ENCODE measurements at places on chromosomes 7 and 10.

GRCh38 chr7:46654546-46655443, 733.7 kb upstream of the IGFBP3 start:
- no peak for DNase-seq

DNA sequence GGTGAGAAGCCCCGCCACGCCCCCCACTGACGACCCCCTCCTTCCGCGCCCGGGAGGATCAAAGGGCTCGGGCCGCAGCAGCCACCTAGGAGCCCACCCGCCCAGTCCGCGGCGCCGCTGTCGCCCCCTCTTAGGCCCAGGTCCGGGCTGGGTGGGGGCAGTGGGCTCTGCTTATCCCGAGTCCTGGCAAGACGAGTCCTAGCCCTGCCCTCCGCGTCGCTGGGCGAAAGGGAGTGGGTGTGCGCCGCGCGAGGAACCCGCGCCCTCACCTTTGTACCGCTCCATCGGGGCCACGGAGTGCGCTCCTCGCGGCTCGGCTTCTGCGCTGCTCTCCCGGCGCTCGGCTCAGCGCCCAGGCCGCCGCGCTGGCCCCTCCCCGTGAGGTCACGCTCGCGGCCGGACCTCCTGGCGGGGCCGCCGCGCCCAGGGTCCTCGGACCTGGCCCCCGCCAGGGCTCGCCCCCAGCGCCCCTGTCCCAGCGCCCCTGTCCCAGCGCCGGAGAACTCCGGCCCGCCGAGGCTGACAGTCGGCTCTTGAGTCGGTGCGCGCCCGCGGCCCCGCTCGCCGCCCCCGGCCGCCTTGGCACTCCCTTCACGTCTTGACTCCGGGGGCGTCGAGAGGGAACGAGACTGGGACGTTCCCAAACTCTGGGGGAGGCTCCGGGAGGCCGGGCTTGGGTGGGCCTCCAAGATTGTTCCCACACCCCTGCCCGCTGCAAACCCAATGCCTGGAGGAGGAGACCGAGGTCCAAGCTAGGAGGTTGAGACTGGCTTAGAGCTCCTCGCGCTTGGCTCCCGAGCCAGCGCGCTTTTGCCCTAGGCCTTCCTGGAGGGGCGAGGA, at the start of gene AFAP1L2:
TSS of gene AFAP1L2 (minus strand) at position 332 of the 840 bp plus-strand sequence. CDS start at position 285, 47 bp downstream.
- DNase-seq = no peak

DNA sequence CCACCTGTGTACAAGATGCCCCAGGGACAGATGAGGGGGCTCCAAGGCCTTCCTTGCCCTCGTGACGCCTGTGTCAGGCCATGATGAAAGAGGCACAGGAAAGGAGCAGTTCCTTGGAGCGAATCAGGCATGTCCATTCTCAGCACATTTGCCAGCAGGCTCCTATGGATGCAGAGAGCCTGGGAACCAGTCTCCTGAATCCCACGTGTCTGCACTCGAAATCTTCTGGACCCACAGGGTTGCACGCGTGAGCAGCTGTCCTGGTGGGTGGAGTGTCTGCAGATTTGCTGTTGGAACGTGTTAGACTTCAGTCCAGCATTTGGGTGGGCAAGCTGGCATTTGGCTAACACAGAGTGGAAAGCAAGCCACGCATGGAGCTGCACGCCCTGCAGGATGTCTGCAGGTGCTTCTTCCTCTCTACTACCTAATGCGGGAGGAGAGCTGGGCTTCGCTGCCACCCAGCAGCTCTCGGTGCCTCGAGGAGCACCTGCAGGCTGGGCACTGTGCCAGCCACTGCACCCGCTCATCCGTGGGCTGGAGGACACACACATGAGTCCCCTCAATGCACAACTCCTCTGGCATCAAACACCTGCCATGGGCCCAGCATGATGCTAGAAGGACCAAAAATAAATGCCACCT, 140.7 kb downstream of the PAXIP1 start:
- no peak for DNase-seq

DNA sequence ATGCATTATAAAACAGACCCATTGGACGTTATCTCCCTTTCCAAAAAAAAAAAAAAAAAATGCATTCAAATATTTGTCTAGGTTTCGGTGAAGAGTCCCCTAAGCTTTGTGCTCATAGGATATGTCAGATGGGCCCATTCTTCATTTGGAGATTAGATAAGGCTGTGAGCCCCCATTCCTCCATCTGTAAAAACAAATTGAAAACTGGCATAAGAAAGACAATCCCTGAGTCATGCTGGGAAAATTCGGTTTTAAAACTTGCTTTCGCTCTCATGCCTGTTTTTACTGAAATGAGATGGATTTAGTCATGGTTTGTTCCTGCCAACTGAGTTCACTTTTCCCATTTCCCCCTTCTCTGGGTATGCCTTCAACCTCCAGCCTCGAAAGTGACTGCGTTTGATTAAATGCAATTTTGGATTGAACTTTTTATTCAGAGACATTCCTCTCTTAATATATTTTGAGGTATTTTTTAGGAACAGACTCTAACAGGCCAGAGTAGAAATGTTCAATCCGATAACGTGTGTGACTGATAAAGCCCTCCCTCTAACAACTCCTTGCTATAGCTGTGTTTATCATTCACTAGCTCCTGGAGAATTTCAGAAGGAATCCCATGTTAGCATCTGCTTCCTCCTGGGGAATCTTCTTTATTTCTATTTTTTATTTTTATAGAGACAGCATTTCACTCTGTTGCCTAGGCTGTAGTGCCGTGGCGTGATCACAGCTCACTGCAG, 190.9 kb upstream of the LYZL2 start:
- no peak for DNase-seq

DNA sequence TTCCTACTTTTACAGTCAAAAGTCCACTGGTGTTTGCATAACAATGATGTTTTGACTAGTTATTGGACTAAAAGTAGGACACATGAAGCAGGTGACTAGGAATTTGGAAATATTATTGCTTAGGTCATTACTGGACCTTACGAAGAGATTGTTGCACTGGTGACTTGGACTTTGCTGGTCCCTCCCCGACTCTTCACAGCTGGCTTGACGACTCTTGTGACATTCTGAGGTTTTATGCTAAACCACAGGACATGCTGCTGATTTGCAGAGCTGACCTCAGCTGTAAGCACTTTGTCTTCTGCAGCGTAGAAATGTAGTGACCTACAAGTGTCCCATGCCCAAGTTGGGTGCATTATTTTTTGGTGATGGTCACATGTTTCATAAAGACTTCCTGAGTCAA, 21.9 kb downstream of the PCBD1 start:
- no peak for DNase-seq

DNA sequence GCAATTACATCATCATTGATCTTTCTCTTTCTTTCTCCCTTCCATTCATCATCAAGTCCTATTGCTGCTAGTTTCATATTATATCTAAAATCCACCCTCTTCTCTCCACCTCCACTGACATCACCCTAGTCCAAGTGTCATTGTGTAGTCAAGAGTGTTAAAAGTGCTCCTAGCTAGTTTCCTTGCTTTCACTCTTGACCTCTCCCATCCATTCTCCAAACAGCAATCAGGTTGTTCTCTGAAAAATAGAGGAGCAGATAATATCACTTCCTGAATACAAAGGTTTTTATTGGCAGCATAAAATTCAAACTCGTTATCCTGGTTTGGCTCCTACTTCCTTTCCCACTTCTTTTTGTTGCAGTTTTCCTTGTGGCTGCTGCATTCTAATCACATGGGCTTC, 61.6 kb upstream of the PHF14 start:
- DNase-seq = no peak

DNA sequence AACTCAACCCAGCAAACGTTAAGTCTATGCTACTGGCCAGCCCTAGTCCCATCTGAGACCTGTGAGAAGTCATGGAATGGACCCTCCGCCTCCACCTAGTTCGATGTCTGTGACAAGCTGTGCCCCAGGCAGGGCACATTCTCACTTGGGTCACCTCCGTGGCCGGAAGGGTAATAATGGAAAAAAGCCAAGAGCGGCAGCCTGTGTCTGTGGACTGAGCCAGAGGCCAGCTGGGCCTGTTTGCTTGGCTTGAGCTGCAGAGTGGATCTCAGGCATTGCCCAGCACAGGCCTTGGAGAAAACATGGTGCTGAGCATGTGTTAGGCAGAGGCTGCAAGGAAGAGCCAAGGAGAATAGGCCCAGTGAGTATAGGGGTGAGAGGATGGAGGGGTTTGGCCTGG, 97.8 kb downstream of the GALNT17 start:
- no peak for DNase-seq

- DNase-seq = no peak
Observed at GRCh38 chr10:102783568-102783967, 39.8 kb downstream of the WBP1L start.

GRCh38 chr7:100865938-100866728, 1.1 kb upstream of the TRIP6 start:
- peak; percentile 40 for DNase-seq

- no peak for DNase-seq
Observed at GRCh38 chr7:108659867-108660266, 90.2 kb downstream of the DNAJB9 start.

GRCh38 chr7:25386311-25386744, 158.0 kb upstream of the NPVF start:
- no peak for DNase-seq

GRCh38 chr7:101624246-101625001, 4.7 kb downstream of the MYL10 start:
- no peak for DNase-seq

DNA sequence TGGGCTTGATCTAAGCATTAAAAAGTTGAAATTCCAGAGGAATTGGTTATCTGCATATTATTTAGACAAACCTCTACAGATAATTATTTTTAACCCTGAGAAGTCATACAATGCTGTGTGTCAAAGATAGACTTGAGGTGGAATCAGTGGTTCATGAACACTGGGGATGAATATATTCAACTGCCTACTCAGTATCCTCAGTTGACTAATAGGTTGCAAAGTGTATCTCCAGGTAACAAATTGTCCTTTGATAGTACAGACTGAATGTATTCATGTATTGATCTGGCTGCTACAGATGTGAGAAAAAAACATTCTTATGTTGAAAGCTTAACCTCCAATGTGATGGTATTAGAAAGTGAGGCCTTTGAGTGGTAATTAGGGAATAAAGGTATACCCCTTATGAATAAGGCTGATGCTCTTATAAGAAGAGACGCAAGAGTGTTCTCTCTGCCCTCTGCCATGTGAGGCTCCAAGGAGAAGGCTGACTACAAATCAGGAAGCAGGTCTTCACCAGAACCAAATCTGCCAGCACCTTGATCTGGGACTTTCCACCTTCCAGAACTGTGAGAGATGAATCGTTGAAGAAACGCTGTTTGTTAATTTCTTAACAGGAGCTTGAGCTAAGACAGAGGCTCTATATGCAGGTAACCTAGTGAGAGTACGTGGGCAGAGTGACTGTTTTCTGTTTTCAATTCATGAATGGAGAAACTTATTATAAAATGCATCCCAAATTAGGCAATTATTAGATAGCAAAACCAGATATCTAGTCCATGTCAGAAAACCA, 7.5 kb downstream of the MRPL32 start:
- DNase-seq = no peak

- no peak for DNase-seq
Observed at GRCh38 chr10:36499693-36500092, 625.7 kb upstream of the ANKRD30A start.

- no peak for DNase-seq
Observed at GRCh38 chr10:47357131-47357582, 9.0 kb downstream of the RBP3 start.

DNA sequence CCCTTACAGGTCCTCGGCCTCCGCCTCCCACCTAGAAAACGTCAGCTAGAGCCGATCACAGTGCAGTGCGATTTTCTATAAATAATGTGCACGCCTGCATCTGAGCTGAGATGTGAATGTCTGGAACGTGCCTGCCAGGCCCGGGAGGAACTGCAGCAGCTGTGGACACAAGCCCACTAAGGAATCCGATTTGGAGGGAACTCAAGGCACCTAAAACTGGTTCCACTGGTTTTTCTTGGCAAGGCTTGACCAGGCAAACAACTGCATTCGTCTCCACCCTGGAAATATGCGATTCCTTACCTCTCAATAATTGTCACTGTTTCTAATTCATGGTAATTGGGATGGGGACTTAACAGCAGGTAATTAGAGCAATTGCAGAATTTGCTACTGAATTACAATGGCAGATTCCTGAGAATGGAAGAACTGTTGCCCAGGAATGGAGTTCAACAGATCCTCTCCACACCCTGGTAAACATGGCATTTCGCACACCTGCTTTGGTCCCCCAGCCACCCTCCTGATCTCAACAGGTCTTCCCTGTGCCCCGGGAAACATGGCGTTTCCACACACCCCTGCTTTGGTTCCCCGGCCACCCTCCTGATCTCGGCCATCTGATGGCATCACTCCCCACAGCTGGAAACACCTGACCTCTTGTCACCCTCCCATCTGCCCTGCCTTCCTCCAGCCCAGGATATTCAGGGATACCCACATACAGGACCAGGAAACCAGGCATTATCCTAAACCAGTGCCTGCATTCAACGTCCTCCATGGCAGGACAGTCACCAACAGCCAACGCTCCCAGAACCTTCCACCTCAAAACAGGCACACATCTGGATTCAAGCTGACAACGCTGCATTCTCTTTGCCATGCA, 76.0 kb downstream of the DIP2C start:
- no peak for DNase-seq

DNA sequence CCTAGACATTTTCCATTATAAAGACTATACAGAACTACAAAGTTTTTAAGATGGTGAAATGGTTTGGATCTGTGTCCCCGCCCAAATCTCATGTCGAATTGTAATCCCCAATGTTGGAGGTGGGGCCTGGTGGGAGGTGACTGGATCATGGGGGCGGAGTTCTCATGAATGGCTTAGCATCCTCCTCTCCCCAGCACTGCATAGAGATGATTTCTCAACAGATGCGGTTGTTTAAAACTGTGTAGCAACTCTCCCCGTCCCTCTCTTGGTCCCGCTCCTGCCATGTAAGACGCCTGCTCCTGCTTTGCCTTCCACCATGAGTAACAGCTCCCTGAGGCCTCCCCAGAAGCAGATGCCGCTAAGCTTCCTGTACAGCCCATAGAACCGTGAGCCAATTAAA, 1.6 kb downstream of the FAM133B start:
- peak; percentile 21 for DNase-seq

- DNase-seq = no peak
Observed at GRCh38 chr7:141631525-141631924, 70.4 kb downstream of the DENND11 start.

- DNase-seq = no peak
Observed at GRCh38 chr7:7129381-7129780, 53.0 kb upstream of the C1GALT1 start.

GRCh38 chr7:155524018-155524556, 22.3 kb downstream of the CNPY1 start:
- no peak for DNase-seq

- DNase-seq = no peak
Observed at GRCh38 chr7:44063547-44063893, 1.8 kb downstream of the PGAM2 start.

- no peak for DNase-seq
Observed at GRCh38 chr7:46257761-46258448, 336.8 kb upstream of the IGFBP3 start.

GRCh38 chr10:69465457-69466157, 14.3 kb downstream of the TSPAN15 start:
- peak; percentile 22 for DNase-seq

DNA sequence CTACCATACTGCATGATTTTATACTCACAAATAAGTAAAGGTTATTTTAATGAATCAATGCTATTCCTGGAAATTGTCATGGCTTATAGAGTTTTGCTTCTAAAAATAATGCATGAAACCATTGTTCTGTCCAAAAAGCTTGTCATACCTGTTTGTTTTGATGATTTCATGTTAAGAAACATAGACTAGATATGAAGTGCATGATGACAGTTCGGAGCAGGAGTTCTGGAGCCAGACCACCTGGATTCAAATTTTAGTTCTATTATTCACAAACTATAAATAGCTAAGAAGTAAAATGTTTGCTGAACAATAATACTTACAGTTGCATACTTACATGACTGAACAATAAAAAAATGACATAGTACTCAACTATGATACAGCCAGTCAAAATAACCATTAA, 107.0 kb upstream of the AKR1E2 start:
- no peak for DNase-seq

GRCh38 chr10:73364964-73365363, 6.3 kb upstream of the CFAP70 start:
- DNase-seq = no peak
